H9 (cell line): ENCODE measurements at places on chromosomes 3 and 15. TPM values are rescaled to one million over a fixed set of nuclear protein-coding genes. Genes with fewer than 3 reads are reported as not detected.

BSN gene
- total RNA-seq, result 1.9 and 2.4 TPM in 2 replicates

ZBTB11 gene
- 14.8 and 15.8 TPM in 2 replicates for total RNA-seq

DPPA2 gene
- total RNA-seq, result 3.1 and 3.2 TPM in 2 replicates

MORF4L1 gene
- total RNA-seq, result 544 and 553 TPM in 2 replicates

GOLGA8A gene
- total RNA-seq, result 56.3 and 58.8 TPM in 2 replicates

ZNF774 gene
- total RNA-seq, result 1.0 and 2.5 TPM in 2 replicates

CORO2B gene
- 3.1 and 3.2 TPM in 2 replicates for total RNA-seq

GALNT15 gene
- 0.04 TPM in 1 of 2 replicates, not detected in the other for total RNA-seq

CYP11A1 gene
- total RNA-seq, result 1.7 and 2.3 TPM in 2 replicates

HTR3E gene
- not detected in 2 replicates for total RNA-seq
